ENCODE measurements at places on chromosomes 7 and 10. TPM values are rescaled to one million over a fixed set of nuclear protein-coding genes. Genes with fewer than 3 reads are reported as not detected.
A peak's percentile ranks its signal among the peaks of the same experiment; 100 is the strongest.

GRCh38 chr7:18123508-18124239 is 96.0 kb upstream of the PRPS1L1 start:
- DNase-seq = no peak

GRCh38 chr7:99835189-99835588 is 7.4 kb downstream of the CYP3A43 start:
- DNase-seq = no peak

GBX1 gene
- 0.30 TPM for total RNA-seq

DNA sequence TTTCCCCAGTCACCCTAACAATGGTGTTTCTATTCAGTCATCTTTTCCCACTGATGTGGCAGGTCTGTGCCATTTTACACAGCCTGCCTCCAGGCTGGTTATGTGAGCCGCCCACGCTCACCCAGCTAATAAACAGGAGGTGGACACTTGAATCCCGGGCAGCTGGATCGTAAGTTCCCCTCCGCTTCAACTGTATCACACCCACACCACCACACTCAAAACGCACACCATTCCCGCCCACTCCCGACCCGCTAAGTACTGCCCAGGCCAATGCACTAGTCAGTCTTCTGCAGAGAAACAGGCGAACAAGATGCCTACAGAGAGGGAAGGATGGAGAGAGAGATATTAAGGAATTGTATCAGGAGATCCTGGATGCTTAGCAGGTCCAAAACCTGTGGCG is 38.9 kb upstream of the PFKP start:
- no peak for DNase-seq

PPP1R17 gene
- not detected for total RNA-seq

ADAM8 gene
- 6.3 TPM for total RNA-seq

GPC2 gene
- total RNA-seq = 3.9 TPM

GRCh38 chr7:112789817-112790585 is at the start of gene TMEM168:
Gene TMEM168 (minus strand): TSS chr7:112790393. CDS start chr7:112784825, 5,568 bp downstream.
- peak; percentile 82 for DNase-seq

ASZ1 gene
- not detected for total RNA-seq

DNA sequence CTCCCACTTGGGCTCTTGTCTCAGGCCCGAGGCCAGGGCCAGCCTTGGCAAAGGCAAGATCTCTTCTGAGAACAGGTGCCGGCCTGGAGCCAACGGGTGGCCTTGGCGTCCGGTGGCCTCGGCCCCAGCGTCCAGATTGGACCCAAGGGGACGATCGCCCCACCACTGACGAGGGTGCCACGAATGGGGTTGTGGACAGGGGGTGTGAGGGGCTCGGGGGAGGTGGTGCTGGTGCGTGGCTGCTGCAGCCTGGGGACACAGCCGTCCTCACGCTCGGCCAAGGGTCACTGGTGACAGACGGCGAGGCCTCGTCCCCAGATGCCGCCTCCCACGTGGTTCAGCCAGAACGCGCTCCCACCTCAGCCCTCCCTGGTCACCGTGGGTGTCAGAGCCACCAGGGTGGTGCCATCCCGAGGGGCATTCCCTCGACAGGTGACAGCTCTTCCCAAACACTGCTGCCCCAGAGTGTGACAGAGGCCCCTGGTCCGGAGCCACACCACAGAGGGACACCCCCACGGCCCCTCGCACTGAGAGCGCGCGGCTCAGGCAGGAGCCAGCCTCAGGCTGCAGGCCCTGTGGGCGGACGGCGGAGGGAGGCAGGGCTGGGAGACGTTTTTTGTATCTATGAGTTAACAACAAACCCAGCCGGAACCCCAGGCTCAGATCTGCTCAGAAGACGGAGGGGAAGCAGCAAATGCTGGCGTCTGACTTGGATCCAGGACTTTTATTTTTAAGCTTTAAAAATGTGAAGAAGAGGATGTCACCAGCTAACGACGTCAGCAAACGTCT is 18.5 kb upstream of the CFAP46 start:
- no peak for DNase-seq

GRCh38 chr10:52644373-52645186 is 128.0 kb downstream of the MBL2 start:
- peak; percentile 25 for DNase-seq

- DNase-seq = peak; percentile 96
These were observed 12.3 kb upstream of the OGA start for GRCh38 chr10:101830322-101831168.

DNA sequence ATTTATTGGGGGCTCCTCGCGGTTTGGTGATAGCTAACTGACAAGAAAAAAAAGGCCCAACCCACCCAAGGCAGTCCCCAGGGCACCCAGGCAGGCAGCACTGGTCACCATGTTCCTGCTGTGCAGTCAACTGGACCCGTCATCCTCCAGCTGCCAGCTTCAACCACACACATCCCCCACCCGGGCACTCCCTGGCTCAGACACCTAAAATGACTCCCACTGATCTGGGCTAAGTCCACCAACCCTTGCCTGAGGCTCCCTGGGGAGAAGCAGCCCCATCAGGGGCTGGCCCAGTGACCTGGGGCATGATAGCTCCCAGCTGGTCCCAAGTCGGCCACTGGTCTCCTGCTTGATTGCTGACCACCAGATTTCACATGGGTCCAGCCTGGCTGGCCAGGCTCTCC is 161.8 kb downstream of the NRF1 start:
- DNase-seq = no peak

SPDYE1 gene
- total RNA-seq = 0.10 TPM

DNA sequence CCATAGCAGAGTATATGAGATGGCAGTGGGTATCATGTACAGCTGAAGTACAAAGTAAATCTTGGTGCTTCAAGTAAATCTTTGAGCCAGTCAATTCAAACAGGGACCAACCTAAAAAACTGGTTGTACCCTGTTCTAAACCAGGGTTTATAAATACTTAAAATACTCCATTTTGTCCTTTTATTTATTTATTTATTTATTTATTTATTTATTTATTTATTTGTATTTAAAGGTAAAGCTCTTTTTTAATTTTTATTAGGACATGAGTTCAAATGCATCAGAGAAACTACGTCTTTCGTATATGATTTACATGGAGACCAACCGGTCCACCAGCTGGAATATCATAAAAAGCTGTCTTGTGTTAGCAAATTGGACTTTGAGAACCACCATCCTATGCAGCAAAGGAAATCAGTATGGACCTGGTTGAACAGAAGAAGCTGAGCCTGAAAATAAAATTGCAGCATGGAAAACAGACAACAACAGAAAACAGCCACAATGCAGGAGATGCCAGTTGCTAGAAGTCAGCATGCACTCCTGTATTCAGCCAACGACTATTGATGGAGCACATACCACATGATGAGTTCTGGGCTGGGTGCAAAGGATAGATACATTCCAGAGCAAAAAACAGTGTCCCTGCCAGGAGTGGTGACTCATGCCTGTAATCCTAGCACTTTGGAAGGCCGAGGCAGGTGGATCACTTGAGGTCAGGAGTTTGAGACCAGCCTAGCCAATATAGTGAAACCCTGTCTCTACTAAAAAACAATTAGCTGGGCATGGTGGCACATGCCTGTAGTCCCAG is 60.0 kb downstream of the PLXNA4 start:
- no peak for DNase-seq

DNA sequence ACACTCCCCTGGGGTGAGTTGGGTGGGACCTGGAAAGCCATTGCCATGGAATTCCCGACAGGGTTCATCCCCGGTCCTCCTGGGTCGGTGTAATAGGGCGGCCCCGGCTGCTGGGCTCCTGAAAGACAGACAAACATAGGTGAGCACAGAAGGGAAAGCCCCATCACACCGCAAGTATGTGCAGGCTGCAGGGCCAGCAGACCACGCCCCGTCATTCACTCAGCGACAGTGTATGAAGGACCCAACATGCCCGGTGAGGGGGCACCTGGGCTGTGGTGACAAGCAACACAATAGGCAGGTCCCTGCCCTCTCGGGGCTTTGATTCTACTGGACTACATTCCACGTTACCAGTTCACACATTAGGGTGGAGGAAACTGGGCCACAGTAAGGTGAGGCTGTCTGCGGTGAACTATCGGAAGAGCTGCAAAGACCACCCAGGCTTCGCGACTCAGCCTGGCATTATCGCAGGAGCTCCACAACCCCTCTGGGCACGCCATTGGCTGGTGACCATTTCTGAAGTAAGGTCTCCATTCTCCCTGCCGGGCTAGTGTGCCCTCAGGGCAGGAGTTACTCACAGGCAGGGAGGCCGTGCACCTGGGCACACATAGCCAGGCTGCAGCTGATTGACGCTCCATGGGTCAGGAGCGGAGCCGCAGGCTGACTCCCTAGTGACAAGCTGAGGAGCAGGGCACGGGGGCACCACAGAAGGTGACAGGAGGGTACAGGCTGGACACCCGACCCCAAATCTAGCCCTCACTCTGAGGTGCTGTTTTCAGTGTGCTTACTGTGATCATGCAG is 99.2 kb downstream of the VOPP1 start:
- no peak for DNase-seq

DNA sequence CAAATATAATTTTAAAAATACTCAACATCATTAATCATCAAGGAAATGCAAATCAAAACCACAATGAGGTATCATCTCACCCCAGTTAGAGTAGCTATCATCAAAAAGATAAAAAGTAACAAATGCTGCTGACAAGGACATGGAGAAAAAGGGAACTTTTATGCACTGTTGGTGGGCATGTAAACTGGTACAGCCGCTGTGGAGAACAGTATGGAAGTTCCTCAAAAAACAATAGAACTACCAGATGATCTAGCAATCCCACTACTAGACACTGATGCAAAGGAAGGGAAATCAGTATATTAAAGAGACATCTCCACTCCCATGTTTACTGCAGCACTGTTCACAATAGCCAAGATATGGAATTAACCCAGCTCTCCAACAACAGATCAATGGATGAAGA is 384.5 kb downstream of the PLXDC2 start:
- no peak for DNase-seq

Data from skin of body (tissue), 3 donors.